ENCODE measurements at places on chromosomes 6 and 20. TPM values are rescaled to one million over a fixed set of nuclear protein-coding genes. Genes with fewer than 3 reads are reported as not detected.
A peak's percentile ranks its signal among the peaks of the same experiment; 100 is the strongest.

The ZSCAN12 gene
- 17.5 TPM for total RNA-seq

- no peak for DNase-seq
- H3K4me3 ChIP-seq, result no peak overlapping the region
- peaks cover 4% of the 10 kb centered on the region for H3K36me3 ChIP-seq
- no peak overlapping the region for H3K27ac ChIP-seq
- H3K27me3 ChIP-seq, result no peaks in the 10 kb centered on the region
Measured at GRCh38 chr6:135004399-135004798, 50.2 kb downstream of the HBS1L start.

The LTV1 gene
- 24.6 TPM for total RNA-seq

DNA sequence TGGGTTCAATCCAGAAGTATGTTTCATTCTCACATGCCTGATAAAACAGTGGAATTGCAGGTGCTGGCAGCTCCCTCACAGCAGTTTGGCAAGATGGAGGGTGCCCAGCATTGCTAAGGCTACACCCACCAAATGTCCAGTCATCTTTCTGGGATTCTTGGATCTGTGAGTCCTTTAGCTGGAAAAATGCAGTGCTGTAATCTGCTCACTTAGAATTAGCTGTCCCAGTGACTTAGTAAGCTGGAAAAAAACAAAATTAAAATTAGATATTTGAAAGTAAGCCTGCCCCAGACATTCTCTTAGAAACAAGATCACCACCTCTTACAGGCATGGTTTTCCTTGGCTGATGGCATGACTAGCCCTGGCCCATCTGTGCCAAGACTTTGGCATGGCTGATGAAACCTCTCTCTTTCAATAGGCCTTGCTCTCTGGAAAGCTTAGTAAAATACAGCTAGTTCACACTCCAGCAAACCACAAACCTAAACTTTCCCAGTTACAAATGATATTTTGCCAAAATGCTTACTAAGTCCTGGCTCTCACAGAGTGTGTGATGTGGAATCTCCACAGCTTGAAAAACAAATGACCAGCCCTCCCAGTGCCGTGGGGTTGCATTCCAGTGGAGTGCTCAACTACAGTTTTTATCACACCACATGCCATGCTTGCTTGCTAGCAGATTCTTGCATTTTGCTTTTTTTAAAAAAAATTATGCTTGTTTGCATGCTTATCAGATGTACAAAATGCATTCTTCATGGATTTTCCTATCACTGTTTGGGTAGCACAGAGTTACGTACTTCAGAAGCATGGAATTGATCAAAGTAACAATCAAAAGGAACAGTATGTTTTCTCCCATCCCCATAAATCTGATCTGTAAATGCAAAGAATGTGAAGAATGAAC, 261.5 kb downstream of the EYA4 start:
- H3K4me3 ChIP-seq, result no peak overlapping the region
- H3K27me3 ChIP-seq, result peaks cover 2% of the 10 kb centered on the region
- H3K4me1 ChIP-seq, result peaks cover 2% of the 10 kb centered on the region
- no peaks in the 10 kb centered on the region for H3K36me3 ChIP-seq
- H3K27ac ChIP-seq, result no peak overlapping the region

GRCh38 chr6:113077794-113078193, 730.7 kb downstream of the RFPL4B start:
- no peak for DNase-seq
- peaks cover 4% of the 10 kb centered on the region for H3K27me3 ChIP-seq
- peaks cover 5% of the 10 kb centered on the region for H3K4me1 ChIP-seq

DNA sequence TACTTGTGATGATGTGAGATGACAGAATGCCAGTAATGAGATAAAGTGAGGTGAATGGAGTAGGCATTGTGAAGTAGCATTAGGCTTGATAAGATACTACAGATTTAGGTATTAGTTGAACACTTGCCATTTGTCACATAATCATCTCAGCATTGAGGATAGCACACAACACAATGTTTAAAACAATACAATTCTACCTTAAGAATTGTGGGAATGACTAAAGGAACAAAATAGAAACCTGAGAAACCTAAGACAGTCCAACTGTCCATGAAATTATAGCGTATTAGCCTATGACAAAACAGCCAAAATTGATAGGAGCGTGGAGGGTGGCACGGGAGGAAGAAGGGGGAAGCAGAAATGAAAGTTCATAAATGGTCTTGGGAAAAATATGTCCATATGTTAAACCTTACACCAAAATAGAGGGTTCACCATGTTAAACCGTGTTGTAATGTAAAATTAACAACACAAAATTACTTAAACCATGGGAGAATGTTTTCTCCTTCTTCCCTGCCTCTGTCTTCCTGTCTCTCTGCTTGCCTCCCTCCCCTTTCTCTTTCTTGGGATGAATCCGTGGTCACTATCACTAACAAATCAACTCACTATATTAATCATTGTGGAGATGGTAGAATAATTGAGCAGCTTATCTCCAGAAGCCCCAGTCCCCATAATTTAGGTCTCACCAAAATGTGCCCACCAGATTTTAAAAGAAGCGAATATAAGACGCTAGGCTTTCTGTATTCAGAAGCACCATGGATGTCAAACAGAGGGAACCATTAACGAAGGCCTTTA, 33.0 kb upstream of the HFE start:
- peak overlapping the region; percentile 84 for H3K4me3 ChIP-seq
- H3K4me1 ChIP-seq, result peaks cover 18% of the 10 kb centered on the region
- peak overlapping the region; percentile 98 for H3K27ac ChIP-seq
- H3K27me3 ChIP-seq, result no peaks in the 10 kb centered on the region
- H3K36me3 ChIP-seq, result no peaks in the 10 kb centered on the region

The SIGLEC1 gene
- total RNA-seq, result not detected

The TFAP2D gene
- total RNA-seq, result not detected

DNA sequence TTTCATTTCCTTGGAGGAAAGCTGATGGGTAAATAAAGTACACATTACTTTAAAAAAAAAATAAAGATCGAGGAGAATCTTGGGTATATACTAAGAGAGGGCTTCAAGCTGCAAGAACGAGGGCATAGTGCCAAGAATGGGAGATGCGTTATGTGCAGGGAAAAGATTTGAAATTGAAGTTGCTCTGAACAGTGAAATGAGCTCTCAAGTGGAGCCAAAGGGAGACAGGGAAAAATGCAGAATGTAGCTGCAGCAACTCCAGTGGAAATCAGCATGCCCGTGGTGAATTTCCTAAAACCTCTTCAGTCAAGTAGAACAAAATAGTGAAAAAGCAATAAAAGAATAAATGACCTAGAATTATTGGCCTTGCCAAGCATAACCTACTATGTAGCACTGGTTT, 11.4 kb upstream of the COL9A1 start:
- no peak for DNase-seq
- no peak overlapping the region for H3K4me3 ChIP-seq
- peaks cover 2% of the 10 kb centered on the region for H3K27me3 ChIP-seq
- H3K36me3 ChIP-seq, result peaks cover 5% of the 10 kb centered on the region
- peaks cover 20% of the 10 kb centered on the region for H3K4me1 ChIP-seq

DNA sequence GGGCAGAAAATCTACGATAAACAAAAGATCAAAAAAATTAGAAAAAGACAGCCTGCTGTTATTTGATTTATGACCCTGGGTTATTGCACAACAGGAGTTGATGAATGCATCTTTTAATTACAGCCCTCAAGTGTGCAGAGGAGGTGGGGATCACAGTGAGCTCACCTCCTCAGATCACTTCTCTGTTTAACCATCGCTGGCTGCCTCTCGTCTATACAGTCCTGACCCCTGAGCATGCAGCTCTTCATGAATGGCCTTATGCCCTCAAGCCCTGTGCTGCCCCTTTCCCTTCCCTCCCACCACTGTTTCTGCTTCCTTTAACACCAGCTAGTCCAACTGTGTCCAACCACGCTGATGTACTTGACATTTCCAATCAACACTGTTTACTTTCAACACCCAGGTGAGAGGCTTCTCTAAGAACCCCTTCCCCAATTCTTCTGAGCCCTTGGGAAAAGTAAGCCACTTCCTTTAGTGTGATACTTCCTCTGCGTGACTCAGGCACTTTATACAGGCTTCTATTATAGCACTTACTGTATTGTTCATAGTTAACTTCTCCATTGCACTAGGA, 60.6 kb upstream of the RIPOR2 start:
- H3K4me3 ChIP-seq, result no peak overlapping the region
- no peaks in the 10 kb centered on the region for H3K27me3 ChIP-seq
- no peak overlapping the region for H3K27ac ChIP-seq
- H3K4me1 ChIP-seq, result peaks cover 3% of the 10 kb centered on the region
- no peak for DNase-seq

DNA sequence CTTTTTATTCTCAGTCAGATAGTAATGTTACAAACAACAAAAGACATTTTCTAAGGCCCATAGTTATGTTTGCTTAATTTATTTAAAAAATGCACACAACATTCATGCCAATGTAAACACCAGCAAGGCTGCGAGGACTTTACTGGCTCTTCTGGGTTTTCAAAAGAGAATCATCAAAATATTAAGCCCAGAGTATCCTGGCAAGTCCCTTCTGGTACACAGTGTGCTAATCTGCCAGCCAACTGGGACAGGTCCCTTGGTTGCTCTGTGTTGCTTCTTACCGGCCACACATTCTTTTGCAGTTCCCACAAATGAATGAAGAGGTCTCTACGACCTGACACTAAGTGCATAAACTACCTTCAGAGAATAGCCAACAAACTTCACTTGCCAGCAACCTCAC, 42.6 kb upstream of the SPDEF start:
- DNase-seq, result no peak
- peaks cover 41% of the 10 kb centered on the region for H3K4me1 ChIP-seq
- peaks cover 8% of the 10 kb centered on the region for H3K36me3 ChIP-seq
- H3K27me3 ChIP-seq, result peaks cover 68% of the 10 kb centered on the region
- H3K27ac ChIP-seq, result no peak overlapping the region
- H3K4me3 ChIP-seq, result no peak overlapping the region

The NRSN1 gene
- not detected for total RNA-seq

The TUBB1 gene
- total RNA-seq, result 0.16 TPM

GRCh38 chr6:11448038-11448437, 89.5 kb upstream of the TMEM170B start:
- no peaks in the 10 kb centered on the region for H3K36me3 ChIP-seq
- no peak overlapping the region for H3K4me3 ChIP-seq
- no peaks in the 10 kb centered on the region for H3K4me1 ChIP-seq
- DNase-seq, result no peak
- H3K27ac ChIP-seq, result no peak overlapping the region

DNA sequence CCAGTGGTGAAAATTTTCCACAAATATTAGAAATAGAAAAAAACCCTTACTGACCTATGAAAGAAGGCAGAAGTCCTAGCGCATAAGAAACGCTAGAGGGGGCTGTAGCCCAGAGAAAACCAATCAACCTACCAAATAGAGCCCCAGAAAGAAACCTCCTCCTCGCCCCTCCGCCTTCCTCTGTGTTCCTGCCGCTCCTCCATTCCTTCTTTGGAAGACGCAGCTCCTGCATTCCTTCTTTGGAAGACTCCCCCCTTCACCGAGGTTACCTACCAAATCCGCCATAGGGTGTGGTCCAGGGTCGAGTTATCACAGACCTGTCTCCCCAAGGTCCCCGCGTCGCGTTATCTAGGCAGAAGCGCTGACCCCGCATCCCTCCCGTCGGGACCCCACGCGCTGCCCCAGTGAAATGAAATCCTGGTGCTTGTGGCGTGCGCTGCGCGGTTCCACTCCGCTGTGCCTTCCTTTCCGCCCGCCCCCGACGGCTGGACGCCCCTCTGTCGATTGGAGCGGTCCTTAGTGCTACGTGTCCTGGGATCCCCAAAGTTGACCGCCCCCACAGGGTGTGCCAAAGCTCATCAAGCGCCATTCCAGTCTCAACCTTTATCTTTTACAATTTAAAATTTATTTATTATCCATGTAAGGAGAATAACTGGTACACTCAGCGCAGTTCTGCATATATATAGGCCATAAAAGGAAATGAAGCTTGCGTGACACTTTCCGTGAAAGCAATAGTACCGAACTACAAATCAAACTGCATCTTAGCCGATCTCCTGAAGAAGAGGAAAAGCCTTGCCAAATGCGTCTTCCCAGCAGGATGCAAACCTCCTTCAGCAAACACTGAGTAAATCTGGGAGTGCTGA, 13.0 kb downstream of the RPP21 start:
- peak overlapping the region; percentile 62 for H3K4me3 ChIP-seq
- peaks cover 57% of the 10 kb centered on the region for H3K27me3 ChIP-seq

The FNDC11 gene
- total RNA-seq, result 2.6 TPM

- peaks cover 57% of the 10 kb centered on the region for H3K4me1 ChIP-seq
- H3K4me3 ChIP-seq, result no peak overlapping the region
- H3K27me3 ChIP-seq, result no peaks in the 10 kb centered on the region
Measured at GRCh38 chr20:51531141-51531710, 11.3 kb downstream of the NFATC2 start.

DNA sequence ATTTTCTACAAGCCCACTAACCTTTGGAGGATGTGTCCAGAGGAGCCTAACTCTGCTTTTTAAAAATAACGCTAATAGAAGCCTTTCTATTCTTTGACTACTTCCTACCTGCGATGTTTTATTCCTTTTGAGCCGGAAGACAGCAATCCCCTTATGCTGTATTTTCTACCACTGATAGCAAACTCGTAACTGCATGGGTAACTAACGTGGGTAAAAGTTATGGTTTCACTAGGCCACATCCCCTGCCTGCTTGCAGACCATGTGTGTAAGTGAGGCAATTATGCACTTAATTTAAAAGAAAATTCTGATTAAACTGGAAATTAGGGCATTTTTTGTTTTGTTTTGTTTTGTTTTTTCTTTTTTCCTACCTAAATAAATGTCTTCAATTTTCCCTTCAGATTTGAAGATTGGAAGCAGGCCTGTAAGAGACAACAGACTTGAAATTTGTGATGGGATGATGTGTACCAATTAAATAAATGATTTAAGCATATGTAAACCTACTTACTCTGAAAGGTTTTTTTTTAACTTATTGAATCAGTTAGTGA, 931 bp downstream of the UFL1 start:
- peaks cover 9% of the 10 kb centered on the region for H3K36me3 ChIP-seq
- H3K4me1 ChIP-seq, result peaks cover 21% of the 10 kb centered on the region
- H3K27me3 ChIP-seq, result no peaks in the 10 kb centered on the region

GRCh38 chr20:8788831-8789230, 280.1 kb upstream of the PLCB4 start:
- peaks cover 1% of the 10 kb centered on the region for H3K36me3 ChIP-seq
- no peak overlapping the region for H3K27ac ChIP-seq
- no peaks in the 10 kb centered on the region for H3K4me1 ChIP-seq
- no peaks in the 10 kb centered on the region for H3K27me3 ChIP-seq
- no peak overlapping the region for H3K4me3 ChIP-seq

GRCh38 chr6:52124126-52125121, 37.0 kb upstream of the PKHD1 start:
- no peak for DNase-seq
- no peaks in the 10 kb centered on the region for H3K27me3 ChIP-seq
- peak overlapping the region; percentile 19 for H3K27ac ChIP-seq
- H3K36me3 ChIP-seq, result peaks cover 1% of the 10 kb centered on the region

GRCh38 chr6:156440688-156441087, 336.5 kb upstream of the ARID1B start:
- H3K4me3 ChIP-seq, result no peak overlapping the region
- no peaks in the 10 kb centered on the region for H3K36me3 ChIP-seq
- no peaks in the 10 kb centered on the region for H3K27me3 ChIP-seq
- no peak overlapping the region for H3K27ac ChIP-seq
- peaks cover 7% of the 10 kb centered on the region for H3K4me1 ChIP-seq
- no peak for DNase-seq

The NMBR gene
- total RNA-seq, result 0.74 TPM

The OTOR gene
- not detected for total RNA-seq

The SLC22A2 gene
- total RNA-seq, result not detected

- H3K27me3 ChIP-seq, result no peaks in the 10 kb centered on the region
- DNase-seq, result peak; percentile 93
- H3K36me3 ChIP-seq, result peaks cover 2% of the 10 kb centered on the region
- H3K4me3 ChIP-seq, result peak within 1 kb of the TSS; percentile 99
- peaks cover 21% of the 10 kb centered on the region for H3K4me1 ChIP-seq
- peak within 1 kb of the TSS; percentile 94 for H3K27ac ChIP-seq
Measured at GRCh38 chr6:36546920-36547645, at the start of gene STK38. STK38 (minus strand) TSS chr6:36547479; CDS start chr6:36540202, 7,277 bp downstream.

The IL20RA gene
- total RNA-seq, result 0.84 TPM

GRCh38 chr20:13006825-13007224, 1.9 kb upstream of the SPTLC3 start:
- no peak for DNase-seq
- peak overlapping the region; percentile 18 for H3K27ac ChIP-seq
- H3K4me3 ChIP-seq, result no peak overlapping the region
- H3K27me3 ChIP-seq, result no peaks in the 10 kb centered on the region
- peaks cover 5% of the 10 kb centered on the region for H3K36me3 ChIP-seq

Data from progenitor cell of endocrine pancreas (in vitro differentiated cells).